ENCODE measurements at places on chromosomes 1 and 21.

DNA sequence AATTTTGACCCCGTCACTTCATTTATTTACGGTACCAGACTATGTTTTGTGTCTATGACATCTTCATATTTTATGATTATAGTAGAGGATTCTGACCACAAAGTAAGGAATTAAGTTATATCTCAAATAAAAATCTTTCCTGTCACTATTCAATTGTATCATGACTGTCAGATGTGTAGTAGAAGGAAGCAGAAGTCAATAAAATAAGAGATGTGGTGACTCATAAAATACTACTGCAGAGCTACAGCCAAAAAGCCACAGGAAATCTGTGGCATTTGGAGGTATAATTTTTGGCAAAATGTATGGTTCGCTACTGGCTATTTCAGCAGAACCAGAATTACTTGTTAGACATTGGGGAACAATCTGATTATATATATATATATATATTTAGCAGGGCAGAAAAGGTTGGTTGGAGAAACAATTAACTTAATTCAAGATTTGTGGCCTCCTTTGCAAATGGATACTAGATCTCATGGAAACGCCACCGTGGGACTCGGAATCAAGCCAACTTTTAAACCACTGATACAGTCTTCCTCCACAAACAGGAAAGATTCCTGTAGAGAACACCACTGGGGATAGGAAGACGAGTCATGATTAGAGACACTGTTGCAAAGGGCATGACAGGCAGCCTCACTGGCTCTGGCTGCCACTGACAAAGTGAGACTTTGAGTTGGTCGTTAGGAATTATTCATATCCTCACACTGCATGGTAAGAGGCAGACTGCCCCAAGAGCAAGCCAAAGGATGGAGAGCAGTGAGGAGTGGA lies 5.1 kb downstream of the FCRL2 start:
- DNase-seq, result no peak

DNA sequence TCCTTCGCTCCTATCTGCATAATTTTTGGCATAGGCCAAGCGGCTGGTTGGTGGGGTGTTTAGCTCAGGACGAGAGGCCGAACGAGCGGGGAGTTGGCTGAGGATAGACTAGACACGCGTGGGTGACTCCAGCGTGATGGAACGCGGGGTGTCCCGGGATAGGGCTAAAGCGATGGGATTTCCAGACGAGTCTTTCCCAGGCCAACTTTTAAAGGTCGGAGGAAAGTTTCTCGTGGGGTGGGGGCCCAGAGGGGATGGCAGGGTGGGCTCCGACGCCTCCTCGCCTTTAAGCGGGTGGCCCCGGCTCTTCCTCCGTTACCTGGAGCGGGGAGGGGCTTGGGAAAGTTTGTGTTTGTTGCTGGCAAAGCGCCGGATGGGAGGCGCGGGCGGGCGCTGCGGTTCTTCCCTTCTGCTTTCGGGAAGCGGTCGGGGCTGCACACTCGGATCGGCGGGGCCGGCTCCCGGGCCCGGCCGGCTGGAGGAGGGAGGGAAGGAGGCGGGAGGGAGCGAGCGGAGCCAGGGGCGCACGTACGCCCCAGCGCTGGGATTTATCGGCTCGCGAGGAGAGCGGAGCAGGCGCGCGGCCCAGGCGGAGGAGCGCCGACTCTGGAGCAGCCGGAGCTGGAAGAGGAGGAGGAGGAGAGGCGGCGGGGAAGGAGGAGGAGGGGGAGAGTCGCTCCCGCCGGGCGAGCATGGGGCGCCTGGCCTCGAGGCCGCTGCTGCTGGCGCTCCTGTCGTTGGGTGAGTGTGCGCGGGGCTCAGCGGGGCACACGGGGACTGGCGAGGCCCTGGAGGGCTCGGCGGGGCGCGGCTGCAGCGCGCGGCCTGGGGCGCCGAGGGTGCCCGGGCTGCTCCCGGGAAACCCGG lies at the start of gene PTGFRN:
TSS of gene PTGFRN (plus strand) at position 405 of the 867 bp plus-strand sequence. CDS start at position 693, 288 bp downstream.
- DNase-seq, result peak; percentile 63

- DNase-seq, result no peak
Measured at GRCh38 chr21:40047993-40048730, 180.9 kb downstream of the PCP4 start.

DNA sequence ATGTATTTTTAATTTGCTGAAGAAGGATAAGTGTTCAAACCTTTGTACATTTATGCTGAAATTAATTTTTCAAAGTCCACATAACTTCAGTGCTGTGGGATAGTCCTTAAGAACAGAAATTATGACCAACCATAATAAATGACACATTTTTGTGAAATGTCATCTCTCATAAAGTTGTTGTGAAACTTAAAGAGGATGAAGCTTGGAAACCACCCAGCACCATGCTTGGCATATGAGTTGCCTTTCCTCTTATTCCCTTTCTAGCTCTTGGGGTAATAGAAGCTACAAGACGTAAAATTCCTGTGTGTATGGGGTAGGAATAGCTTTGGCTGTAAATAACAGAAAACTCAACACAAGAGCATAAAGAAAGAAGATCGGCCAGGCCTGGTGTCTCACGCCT lies 18.9 kb upstream of the USP24 start:
- DNase-seq, result no peak

- no peak for DNase-seq
Measured at GRCh38 chr1:184416481-184416880, 29.7 kb downstream of the C1orf21 start.

DNA sequence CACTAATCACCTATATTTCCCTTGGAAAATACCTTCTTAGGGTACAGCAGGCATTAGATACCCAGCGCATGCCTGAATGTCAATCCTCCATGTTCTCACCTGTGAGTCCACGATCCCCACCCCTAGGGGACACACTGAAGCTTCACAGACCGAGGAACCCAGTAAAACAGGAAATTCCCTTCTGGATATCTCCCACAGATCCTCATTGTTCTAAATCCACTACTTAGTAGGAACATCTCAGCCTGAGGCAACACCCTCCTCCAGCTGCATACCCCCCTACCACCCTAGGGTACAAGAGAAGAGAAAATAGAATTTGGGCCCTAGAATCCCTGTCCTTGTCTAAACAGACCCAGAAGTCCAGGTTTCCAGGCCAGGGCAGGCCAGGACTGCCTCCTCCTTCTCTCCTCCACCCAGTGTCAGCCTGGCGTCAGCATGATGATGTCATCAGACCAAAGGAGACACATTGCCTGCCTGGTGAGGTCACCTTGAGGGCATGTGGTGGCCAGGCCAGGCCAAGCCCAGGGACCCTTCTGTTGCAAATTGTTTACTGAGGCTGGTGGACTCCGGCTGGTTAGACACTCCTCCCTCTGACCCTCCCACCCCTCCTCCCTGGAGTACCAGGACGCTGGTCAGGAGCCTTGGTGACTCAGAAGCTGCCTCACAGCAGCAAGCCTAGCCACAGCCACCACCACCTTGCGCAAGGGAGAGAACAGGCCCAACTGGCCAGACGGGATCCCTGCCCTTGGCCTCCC lies 6.2 kb downstream of the NECTIN4 start:
- no peak for DNase-seq

- DNase-seq, result no peak
Measured at GRCh38 chr1:92872719-92873118, 40.9 kb downstream of the RPL5 start.

DNA sequence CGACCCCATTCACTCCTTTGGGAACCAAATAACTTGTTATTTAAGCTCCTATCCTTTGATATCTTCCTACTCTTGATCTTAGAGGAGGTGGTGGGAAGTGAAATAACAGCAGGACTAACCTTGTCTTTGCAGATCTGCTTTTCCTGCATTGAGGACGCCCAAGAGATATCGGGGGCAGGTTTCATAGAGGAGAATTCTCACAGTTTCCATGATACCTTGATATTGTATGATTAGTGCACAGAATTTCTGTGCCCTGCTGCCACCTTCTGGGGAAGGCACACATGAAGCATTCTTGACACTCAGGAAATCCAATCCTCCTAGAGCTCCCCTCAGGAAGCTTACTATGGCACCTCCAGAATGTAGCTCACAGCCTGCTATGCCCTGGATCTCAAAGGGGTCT lies 1.6 kb downstream of the CD1B start:
- no peak for DNase-seq

DNA sequence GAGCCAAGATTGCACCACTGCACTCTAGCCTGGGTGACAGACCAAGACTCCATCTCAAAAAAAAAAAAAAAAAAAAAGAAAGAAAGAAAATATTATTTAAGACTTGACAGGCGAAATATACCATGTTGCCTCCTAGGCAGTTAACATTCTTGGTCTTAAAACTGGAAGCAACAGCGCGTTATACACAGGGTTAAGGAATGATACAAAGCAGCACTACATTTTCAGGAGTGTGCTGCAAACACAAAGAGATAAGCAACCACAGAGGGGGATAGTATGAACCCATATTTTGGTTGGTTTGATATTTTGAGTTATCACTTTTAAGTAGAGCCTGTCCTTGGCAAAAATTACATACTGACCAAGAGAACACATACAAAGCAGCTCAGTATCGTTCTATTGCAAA lies 25.1 kb downstream of the USP24 start:
- no peak for DNase-seq

DNA sequence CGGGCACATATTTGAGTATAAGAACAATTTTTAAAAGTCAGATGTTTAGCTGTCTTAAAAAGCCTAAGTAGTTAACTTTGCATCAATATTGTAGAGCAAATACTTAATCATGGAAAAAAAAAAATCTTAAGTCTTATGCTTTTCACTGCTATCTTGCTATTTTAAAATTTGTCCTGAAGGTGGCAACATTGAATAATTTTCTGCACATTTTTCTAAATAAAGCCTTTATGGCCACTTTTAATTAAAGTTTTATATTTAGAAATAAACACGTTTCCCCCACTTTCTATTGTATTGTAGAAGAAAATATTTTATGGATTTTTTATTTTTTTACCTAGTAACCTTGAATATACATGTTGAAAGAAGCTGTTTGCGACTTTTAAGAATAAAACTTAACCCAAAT lies 198.8 kb downstream of the AMY1C start:
- DNase-seq, result no peak

GRCh38 chr1:3768811-3769390 lies 3.6 kb upstream of the SMIM1 start:
- DNase-seq, result no peak

GRCh38 chr1:114482585-114482984 lies 28.4 kb downstream of the TRIM33 start:
- no peak for DNase-seq

- no peak for DNase-seq
Measured at GRCh38 chr1:247797518-247797917, 26.4 kb downstream of the OR14A16 start.

GRCh38 chr1:248359415-248359814 lies 2.0 kb upstream of the OR2T4 start:
- no peak for DNase-seq

DNA sequence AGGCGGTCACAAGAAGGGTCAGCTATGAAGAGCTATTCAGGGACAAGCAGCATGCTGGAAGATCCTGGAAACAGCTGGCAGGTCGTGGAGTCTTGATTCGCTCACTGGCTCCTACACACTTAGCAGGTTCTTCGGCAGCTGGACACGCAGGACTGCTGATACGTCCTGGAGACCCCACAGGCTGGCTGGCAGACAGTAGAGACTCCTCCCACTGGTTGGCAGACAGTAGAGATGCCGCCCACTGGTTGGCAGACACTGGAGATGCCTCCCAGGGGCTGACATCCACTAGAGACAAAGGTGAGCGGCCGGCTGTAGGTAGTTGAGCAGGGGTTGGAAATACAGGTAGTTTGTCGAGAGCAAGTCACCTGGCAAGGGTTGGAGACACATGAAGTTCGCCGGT lies 466 bp downstream of the KRTAP11-1 start:
- no peak for DNase-seq

GRCh38 chr21:41207401-41208375 lies 39.7 kb downstream of the BACE2 start:
- DNase-seq, result no peak

DNA sequence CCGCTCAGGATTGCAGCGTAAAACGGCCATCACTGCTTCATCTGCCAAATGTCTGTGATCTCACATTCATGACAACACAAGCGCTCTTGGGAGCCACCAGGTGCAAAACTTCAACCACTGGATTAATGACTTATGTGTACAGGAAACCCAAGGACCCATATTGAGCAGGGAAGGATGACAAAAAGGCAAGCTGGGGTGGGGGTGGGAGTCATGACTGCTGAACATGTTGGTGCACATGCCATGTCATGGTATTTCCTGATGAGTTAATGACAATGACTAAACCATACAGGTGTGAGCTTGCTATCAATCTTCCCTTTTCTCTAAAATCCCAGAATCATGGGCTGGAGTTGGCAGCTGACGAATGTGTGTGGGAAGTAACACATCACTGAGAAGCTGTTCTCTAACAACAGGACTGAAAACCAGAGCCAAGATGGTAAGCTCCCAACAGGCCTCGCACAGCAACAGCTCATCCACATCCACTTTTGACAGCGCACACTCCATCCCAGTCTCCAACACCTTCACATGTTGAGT lies 3.1 kb upstream of the SH2D5 start:
- no peak for DNase-seq

GRCh38 chr1:6831366-6831765 lies 46.1 kb downstream of the CAMTA1 start:
- DNase-seq, result no peak

DNA sequence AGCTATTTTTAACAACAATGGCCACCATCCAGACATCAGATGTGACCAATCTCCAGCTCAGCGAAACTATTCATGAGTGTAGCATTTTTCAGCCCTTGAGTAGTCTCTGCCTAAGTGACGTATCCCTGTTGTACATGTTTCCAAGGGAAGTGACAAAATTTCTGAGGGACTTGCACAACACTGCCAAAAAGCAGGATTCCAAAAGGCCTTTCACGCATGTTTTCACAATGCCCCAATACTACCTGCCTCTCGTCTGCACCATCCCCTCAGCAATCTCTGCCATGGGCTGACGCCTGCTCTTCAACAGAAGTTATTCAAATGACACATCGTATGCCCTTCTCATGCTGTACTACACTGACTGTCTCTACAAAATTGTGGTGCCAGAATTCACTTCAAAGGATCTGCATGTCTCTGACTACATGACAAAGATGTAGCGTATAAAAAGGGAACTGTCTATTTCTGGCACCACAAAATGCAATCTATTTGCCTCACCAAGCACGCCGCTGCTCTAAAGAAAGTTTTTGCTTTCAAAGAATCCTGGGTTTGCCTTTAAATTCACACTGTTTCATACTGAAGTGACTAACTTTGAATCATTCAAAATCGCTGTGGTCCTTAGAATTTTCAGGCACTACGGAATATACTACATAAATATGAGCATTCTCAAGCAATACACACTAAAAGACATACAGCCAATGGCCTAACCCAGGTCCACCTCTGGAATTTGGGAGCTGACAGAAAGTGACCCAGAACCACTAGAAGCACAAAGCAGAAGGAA lies 32.9 kb downstream of the JAK1 start:
- peak; percentile 13 for DNase-seq

DNA sequence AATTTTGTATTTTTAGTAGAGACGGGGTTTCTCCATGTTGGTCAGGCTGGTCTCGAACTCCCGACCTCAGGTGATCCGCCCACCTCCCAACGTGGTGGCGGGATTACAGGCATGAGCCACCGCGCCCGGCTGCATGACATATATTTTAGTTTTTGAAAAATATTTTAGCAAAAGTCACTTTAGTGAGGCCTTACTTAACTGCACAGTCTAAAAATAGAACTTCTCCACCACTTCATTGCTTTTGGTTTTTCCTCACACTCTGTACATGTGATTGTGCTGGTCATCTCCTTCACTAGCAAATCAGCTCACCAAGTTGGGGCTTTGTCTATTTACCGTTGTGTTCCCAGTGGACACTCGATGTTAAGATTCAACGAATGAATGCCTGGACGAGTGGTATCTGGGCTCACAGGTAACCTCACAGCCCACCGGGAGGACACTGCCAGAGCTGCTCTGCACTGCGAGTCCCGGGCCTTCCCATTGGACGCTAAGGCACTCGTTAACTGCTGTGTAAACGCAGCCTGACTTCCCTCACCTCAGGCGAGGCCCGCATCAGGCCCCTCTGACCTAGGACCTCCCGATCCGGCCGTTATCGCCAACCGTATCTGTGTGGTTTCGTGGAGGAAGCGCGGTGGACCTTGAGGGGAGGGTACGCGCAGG lies 14.0 kb upstream of the ZNF692 start:
- no peak for DNase-seq
